NCI-H1092 treated with DMSO at 0.1 percent for 48 hours (cell line): ENCODE measurements at places on chromosomes 12 and 14.

DNA sequence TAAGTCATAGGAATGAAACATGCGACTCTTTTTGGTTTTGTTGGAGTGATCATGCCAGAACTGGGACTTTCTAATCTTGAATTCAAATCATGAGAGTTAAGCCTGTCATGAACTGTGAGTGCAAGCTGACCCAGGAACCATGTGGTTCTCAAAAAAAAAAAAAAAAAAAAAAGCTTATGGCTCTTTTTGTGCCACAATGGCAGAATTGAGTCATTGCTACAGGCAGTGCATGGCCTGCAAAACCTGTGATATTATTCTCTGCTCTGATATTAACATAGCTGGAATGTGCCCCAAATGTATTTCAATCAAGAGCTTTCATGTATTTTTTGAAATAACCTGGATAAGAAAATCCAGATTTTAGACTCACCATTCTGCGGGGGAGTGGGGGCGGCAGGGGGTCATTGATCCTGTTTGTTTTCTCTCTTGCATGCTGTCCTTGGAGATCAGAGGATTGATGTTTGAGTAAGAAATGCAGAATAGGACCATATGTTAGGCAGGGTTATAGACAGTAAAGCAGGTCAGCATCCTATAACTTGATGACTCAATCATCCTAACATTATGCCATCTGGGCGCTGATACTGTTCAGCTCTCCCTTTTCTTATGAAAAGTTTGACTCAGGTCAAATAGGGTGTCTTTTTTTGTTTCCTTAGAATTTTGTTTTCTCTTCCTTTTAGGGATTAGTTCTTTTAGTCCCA is 797.4 kb downstream of the DIO2 start:
- no peak for DNase-seq

GRCh38 chr12:67025543-67026114 is 243.5 kb upstream of the CAND1 start:
- DNase-seq, result peak; percentile 43

DNA sequence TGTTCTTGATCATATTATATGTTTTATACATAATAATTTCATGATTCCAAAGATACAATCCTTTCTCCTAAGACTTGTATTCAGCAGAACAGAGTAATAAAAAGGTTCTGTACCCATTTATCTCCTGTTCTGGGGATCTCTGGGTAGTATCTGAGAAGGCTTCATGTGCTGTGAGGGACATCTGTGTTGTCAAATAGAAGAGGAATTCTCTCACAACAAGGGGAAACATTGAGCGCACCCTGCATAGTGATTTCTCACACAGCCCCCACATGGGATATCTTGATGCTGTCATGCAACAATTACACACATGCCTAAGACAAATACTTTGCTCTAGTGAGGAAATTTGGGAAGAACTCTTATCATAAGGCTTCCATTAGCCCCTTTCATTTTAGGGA is 101.8 kb upstream of the ATF1 start:
- DNase-seq, result no peak

DNA sequence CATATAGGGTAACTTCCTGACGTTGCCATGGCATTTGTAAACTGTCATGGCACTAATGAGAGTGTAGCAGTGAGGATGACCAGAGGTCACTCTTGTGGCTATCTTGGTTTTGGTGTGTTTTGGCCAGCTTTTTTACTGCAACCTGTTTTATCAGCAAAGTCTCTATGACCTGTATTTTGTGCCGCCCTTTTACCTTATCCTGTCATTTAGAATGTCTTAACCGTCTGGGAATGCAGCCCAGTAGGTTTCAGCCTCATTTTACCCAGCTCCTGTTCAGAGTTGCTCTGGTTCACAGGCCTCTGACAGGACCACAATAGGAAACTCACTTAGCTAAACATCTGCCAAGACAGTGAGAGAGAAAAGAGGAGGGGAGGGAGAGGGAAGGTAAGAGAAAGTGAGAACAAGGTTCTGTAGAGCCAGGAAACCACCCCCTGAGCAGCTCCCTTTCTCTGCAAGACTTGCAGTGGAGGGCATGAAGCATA is 64.8 kb upstream of the PLEKHG3 start:
- DNase-seq, result no peak

- no peak for DNase-seq
Observed at GRCh38 chr14:75246546-75247285, 31.9 kb upstream of the FOS start.

- no peak for DNase-seq
Observed at GRCh38 chr14:66069036-66069435, 417.1 kb upstream of the CCDC196 start.
